GM04503 (cell line): ENCODE measurements at places on chromosomes 5 and 9.

GRCh38 chr5:128770907-128771306 lies 194.4 kb upstream of the SLC27A6 start:
- no peak for DNase-seq

- no peak for DNase-seq
Observed at GRCh38 chr9:132456241-132456640, 46.2 kb downstream of the CFAP77 start.

- DNase-seq, result no peak
Observed at GRCh38 chr5:7000310-7000709, 287.1 kb downstream of the TENT4A start.

GRCh38 chr5:96093340-96093739 lies 131.7 kb upstream of the ELL2 start:
- DNase-seq, result no peak

DNA sequence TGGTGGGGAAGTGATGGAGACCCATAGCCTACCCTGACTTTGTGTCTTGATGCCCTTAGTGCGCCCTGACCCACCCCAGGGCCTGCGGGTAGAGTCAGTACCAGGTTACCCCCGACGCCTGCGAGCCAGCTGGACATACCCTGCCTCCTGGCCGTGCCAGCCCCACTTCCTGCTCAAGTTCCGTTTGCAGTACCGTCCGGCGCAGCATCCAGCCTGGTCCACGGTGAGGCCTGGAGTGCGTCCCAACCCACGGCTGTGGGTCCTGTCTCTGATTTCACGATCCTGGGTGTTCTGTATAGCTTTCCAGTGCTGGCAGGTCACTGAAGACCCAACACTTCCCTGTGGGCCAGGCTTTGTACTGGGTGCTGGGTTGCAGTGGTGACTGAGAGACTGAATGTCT lies 4.0 kb downstream of the CCL27 start:
- no peak for DNase-seq

GRCh38 chr9:32782476-32783167 lies 718 bp upstream of the TMEM215 start:
- no peak for DNase-seq

DNA sequence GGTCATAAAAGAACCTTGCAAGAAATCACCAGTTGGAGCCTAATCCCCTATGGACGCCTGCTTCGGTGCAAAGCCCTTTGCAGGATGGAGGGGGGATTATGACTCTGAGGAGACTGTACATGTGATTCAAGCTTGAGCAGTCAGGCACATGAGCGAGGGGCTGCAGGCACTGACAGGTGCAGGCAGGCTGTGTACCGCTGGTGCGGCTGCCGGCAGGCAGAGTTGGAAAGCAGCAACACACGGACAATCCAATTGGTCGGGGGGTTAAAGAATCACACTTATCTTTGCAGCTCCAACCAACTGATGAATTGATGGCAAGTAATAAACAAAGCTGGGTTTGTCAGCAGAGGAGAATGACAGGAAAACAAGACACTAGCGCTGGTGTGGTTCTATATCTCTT lies 5.7 kb downstream of the WHRN start:
- no peak for DNase-seq

DNA sequence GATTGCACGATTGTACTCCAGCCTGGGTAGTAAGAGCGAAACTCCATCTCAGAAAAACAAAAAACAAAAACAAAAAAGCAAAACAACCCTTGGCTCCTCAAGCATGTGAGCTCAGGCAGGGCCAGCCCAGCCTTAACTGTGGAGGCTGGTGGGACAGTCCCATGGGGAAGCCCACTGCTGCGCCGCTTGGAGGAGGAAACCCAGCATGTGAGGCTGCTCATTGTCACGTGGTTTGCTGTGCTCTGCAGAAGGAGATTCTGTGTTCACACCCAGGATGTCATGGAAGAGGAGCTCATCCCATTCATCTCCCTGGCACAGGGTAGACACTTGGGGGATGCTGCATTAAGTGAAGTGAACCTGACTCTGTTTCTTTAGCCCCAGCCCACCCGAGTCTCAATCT lies 4.0 kb downstream of the ZBED3 start:
- no peak for DNase-seq

- DNase-seq, result no peak
Observed at GRCh38 chr5:168612996-168613395, 33.8 kb upstream of the PANK3 start.

DNA sequence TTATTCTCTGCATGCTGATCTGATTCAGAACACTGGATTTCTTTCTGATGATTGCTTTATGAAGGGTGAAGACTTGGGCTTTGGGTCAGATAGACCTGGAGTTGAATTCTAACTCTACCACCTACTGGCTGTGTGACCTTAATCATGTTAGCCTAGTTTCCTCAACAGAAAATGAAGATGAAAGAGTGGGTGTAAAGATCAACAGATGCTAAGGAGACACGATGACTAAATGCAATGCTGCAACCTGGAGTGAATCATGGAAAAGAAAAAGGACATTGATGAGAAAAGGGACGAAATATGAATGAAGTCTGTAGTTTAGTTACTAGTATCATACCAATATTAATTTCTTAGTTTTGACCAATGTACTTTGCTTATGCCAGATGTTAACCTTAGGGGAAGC lies 27.8 kb upstream of the DENND1A start:
- no peak for DNase-seq
